ENCODE measurements at places on chromosomes 7 and 10. TPM values are rescaled to one million over a fixed set of nuclear protein-coding genes. Genes with fewer than 3 reads are reported as not detected.

DNA sequence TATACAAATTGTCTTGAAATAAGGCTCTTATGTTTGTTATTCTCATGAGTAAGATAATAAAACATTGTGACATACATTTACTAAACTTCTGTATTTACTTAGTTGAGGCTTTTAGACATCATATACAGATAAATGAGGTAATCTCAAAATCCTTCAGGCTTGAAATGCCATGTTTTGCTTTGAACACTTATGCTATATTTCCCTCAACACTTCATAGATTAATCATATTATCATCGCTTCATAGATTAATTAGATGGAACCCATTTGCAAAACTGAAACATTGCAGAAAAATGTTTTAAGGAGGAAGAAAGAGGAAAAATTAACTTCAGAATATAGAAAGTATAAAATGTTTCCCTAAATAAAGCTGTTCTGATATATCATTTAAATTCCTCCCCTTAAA is 165.0 kb upstream of the CNTNAP2 start:
- no peak for DNase-seq

- DNase-seq, result no peak
These were observed 2.9 kb downstream of the BHLHA15 start for GRCh38 chr7:98213888-98214810.

DNA sequence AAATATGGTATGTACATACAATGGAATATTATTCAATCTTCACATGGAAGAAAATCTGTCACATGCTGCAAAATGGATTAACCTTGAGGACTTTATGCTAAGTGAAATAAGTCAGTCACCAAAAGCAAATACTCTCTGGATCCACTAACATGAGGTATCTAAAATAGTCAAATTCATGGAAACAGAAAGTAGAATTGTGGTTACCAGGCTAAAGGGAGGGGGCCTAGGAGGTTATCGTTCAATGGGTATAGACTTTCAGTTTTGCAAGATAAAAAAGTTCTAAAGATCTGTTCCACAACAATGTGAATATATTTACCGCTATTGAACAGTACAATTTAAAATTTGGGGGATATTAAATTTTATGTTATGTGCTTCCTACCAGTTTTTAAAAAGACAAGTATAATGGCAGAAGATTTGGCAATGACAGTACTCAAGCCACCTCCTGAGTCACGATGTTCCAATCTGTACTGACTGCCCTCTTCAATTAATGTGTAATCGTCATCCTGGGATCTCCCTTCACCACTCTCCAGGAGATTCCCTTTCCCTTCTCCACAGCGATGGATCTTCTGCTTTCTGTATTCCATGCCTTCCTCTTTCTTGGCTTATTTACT is 32.3 kb upstream of the IL6 start:
- DNase-seq, result no peak

GRCh38 chr10:1628757-1629156 is 108.6 kb downstream of the ADARB2 start:
- DNase-seq, result no peak

- DNase-seq, result no peak
These were observed 175.1 kb downstream of the COBL start for GRCh38 chr7:51141451-51142003.

DNA sequence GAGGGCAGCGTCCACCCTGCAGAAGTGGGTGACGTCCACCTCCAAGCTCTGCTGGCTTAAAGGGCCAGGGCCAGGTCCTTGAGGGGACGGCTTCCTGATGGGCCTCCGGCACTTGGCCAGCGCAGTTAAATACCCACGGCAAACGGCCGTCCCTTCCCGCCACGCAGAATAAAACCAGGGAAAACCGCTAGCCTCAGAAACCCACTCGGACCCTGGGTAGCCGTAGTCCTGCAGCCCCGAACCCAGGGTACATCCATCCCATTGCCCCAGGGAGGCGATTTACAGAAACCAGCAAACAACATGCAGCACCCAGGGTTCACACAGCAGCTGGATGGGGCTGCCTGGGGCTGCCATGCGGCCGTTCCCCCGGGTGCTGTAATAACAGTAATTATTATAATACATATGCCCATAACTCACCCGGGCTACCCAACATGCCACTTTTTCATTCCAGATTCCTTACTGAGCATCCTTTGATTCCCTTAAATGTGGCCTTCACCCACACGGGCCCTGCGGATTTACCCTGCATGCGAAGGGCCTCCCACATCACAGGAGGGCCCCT is 81.5 kb upstream of the PDGFA start:
- DNase-seq, result no peak

DNA sequence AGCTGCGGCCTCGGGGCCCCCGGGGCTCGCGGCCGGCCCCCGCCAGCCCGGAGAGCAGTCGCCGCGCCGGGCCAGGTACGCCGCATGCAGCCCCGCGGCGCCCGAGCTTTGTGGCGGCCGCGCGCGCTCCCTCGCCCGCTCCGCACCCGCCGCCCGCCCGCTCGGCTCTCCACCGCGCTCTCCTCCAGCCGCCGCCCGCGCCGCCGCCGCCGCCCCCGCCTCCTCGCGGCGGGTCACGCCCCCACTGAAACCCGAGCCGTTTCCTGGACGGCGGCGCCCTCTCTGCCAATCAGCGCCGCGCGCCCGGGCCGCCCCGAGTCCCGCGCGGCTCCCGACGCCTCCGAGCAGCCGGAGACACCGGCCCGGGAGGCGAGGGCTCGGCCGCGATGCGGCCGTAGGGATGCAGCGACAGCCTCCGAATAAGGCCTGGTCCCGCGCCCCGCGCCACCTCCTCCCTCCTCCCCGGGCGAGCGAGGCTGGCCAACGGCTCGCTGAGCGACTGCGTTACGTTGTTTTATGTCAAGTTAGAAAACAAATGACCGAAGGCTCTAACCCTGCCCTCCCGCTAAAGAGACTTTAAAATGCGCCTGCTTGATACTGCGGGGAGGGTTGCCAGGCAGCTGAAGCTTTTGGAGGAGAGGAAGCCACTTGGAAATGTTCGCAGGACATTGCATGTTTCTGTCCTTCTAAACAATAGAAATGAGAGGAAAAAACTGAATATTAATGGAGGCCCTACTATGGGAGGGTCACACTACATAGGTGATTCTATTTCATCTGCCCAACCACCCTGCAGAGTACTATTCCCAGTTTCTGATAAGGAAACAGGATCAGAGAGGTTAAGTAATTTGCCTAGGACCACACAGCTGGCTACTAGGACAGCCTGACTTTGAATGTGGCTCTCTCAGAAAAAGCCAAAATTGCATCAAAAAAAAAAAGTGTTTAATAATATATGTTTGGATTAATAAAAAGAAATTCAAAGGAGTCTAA is at the start of gene FGFR2:
FGFR2 (minus strand) TSS at position 182 of the 987 bp plus-strand sequence. CDS start 4,627 bp downstream, outside the sequence.
- peak; percentile 76 for DNase-seq

DNA sequence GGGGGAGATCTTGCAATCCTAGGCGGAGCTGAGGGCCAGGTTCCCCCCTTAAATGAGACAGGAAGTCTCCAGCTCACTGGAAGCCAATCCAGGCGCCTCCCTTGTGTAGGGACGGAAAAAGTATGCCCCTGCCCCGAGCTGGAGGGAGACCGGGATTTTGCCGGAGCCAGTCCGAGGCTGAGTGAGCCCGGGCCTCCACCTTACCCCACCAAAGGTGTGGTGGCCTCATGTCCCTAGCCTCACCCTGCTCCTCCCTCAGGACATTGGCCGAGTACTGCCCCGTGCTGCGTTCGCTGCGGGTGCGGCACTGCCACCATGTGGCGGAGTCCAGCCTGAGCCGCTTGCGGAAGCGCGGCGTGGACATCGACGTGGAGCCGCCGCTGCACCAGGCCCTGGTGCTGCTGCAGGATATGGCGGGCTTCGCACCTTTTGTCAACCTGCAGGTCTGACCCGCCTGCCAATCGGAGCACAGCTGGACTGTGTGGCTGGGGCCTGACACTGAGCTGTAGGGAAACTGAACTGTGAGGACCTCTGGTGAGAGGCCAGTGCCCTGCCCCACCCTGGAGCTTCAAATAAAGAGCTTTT is 2.0 kb downstream of the FBXL15 start:
- DNase-seq, result peak; percentile 92

DNA sequence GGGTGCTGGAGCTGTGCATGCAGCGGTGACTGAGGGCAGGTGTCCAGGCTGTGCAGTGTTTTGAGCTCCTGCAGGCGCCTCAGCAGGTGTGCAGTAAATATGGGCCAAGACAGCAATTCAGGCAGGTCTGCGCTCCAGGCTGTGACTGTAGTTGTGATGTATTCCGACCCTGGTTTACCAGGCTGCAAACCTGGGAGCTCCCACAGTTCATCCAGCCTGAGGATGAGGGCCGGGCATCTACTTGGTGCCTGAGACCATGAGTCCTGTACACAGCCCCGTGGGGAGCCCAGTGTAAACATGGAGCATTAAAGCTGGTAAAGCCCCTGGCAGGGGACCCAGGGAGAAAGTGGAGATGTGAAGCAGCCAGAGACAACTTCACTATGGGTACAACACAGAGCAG is 82.8 kb downstream of the VOPP1 start:
- DNase-seq, result no peak

DNA sequence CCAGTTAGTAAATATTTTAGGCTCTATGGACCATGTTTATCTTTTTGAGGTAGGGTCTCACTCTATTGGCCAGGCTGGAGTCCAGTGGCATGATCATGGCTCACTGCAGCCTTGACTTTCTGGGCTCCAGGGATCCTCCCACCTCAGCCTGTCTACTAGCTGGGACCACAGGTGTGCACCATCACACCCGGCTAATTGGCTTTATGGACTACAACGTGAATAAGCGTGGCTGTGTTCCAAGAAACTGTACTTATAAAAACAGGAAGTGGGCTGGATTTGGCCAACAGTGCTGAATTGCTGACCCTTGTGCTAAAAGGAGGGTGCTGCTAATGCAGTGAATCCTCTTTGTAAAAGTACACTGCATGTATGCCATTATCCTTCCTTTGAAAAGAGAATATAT is 111.7 kb upstream of the CDK13 start:
- no peak for DNase-seq

- DNase-seq, result no peak
These were observed 99.4 kb downstream of the TRIM24 start for GRCh38 chr7:138559448-138559847.

- no peak for DNase-seq
These were observed 84.5 kb downstream of the SRPK2 start for GRCh38 chr7:105304040-105304895.

DNA sequence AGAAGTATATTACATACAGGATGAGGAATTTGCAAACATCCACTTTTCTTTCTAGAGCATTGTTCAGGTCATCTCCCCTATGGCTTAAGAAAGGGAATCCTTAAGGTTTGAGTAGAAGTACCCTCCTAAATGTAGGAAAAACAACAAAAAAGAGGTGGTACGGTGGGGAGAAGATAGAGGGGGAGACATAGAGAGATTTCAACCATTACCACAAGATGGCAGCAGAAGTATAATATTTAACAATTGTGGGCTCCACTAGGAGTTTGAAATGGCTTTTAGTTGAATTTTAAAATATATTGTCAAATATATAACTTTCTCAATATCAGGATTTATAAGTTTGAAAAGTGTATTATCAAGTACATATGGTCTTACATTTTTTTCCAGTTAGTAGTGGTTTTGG is 72.7 kb upstream of the PRKG1 start:
- DNase-seq, result no peak

Gene NACAD
- 3.7 TPM for total RNA-seq

Gene NOC3L
- total RNA-seq, result 8.2 TPM

Gene GPER1
- total RNA-seq, result 2.4 TPM

Gene SPDYE17
- total RNA-seq, result not detected

Gene RASSF4
- total RNA-seq, result 110 TPM

Gene SEC31B
- 7.3 TPM for total RNA-seq

Gene GRID2IP
- not detected for total RNA-seq

Gene DYNC1I1
- 38.8 TPM for total RNA-seq

Gene ADARB2
- 0.07 TPM for total RNA-seq

Data from heart left ventricle (tissue), 16 donors.